AG09309 (cell line): ENCODE measurements at places on chromosomes 5 and 9.

- no peak for DNase-seq
Measured at GRCh38 chr9:35730486-35730854, 1.5 kb downstream of the TLN1 start.

DNA sequence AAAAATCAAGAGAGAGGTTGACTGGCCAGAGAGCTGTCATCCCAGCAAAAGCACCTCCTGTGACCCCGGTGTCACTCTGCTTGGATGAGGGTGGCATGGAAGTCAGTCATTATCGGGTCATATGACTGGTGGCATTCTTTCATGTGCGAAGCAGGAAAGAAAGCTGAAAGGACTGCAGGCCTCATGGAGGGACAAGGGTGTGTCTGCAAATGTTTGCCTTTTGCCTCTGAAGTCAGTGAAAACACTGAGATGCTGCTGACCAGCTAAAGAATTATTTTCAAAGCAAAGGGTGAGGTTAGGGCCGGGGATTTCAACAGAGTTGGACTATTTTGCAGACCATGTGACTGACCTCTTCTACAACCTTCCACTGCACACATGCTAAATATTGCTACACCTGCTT lies 298.3 kb downstream of the CSNK1G3 start:
- no peak for DNase-seq

- no peak for DNase-seq
Measured at GRCh38 chr5:163339148-163339547, 98.2 kb upstream of the CCNG1 start.

DNA sequence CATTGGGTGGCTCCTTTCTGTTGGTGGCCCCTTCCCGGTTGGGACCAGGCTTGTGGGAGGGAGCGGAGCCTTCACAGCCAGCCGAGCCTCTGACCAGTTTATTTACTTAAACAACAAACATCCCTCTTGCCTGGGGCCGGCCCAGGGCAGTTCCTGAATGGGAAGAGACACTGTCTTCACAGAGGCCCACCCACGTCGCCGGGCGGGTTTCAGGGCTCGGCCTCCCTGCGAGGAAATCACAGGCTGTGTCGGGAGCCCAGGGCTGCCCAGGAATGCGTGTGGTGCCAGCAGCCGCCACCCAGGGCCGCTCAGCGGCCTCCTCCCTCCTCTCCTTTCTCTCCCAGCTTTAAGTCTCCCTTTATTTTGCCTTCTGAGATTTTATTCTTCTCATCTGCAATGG lies 132.5 kb downstream of the HSD17B3 start:
- no peak for DNase-seq

GRCh38 chr5:21221616-21222015 lies 1233.6 kb upstream of the CDH18 start:
- DNase-seq, result no peak

DNA sequence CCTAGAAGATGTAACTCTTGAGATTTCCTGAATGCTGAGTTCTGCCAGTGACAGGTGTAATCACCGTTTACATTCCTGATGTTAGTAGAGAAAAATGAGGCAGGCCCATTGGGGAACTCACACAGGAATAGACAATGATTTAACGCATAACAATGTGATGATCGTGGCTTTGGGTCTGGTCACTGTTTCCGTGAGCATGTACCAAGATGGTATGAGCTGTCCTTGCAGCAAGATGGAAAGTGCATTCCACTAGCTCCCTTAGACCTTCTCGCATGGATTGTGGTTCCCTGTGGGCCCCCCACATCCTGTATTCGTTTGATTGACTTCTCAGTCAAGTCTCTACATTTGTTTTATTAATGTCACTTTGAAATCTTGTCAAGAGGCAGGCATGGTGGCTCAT lies 124.0 kb upstream of the DAP start:
- DNase-seq, result no peak

DNA sequence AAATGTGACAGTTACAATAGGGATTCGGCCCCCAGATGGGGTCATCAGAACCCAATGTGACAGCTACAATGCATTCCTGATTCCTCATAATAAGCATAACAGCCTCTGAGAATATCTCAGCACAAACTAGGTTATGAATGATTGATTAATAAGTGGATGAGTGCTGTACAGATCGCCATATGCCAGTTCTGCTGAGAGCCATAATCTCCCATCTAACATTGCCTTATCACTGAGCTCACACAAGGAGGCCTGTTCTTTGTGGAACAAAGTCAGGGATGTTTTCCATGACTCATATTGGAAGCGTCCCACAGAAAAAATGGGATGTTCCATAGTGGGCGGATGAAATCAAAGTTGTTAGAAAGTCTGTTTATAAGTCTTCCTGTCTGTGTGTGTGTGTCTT lies 89.6 kb downstream of the KIF4B start:
- no peak for DNase-seq

- no peak for DNase-seq
Measured at GRCh38 chr9:127207734-127208410, 56.7 kb upstream of the GARNL3 start.

DNA sequence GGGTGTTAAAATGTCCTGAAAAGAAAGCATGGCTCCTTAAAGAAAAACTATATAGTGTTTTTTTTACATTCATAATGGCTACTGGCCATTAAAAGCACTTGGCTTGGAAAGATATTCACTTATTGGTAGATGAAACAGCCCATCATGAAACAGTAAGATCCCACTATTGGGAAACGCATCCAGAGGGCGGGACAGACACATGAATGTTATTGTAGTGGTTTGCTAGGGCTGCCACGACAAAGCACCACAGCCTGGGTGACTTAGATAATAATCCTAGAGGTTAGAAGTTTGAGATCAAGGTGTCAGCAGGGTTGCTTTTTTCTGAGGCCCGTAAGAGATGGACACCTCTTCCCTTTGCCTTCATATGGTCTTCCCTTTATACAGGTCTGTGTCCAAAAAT lies 139.4 kb upstream of the ANKH start:
- no peak for DNase-seq

- DNase-seq, result no peak
Measured at GRCh38 chr9:131433302-131433854, 39.5 kb downstream of the PRRC2B start.

DNA sequence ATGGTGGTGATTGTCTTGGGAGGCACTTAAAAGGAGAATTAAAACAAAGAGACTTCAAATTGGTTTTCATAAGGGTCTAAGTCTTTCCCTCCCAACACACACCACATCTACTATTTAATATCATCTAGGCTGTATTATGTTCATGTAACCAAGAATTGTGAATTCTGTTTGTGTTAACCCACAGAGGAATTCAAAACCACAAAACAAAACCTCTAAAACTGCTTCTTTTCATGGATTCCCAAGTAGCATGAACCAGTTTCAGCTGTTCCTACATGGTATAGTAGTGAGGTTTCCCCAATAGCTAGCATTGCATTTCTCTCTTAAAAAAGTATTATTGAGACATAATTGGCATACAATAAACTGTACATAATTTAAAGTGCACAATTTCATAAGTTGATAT lies 283.8 kb downstream of the CD180 start:
- DNase-seq, result no peak

DNA sequence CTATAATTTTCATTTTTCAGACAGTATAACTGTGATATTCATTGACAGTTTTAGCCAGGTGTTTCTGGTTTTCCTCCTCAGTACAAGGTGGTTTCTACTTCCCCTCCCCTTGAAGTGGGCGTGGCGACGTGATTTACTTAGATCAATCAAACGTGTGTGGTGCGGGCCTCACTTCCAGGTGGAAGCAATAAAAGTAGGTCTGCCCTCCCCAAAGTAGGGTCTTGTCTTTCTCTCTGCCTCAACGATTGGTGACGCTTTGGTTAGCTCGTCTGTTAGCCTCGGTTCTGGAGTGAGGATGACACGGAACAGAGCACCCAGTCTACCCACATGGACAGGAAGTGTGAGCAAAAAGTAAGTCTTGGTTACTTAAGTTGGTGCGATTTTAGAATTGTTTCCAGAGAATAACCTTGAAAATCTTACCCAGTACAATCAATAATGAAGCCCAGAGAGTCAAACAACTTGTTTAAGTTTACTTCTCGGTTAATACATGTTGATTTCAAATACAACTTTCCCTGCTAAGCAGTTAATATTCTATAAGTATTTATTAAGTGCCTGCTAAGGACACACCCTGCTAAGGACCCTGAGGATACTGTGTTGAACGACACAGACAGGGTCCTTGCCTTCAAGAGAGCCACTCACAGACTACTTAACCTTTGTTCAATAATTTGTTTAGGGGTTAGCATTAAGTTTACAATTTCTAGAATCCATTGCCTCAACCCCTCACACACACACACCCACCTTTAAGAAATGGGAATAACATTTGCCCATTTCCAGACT lies 48.4 kb downstream of the COX7C start:
- DNase-seq, result no peak

- no peak for DNase-seq
Measured at GRCh38 chr5:3325972-3326840, 269.4 kb upstream of the IRX1 start.

GRCh38 chr9:18137815-18138214 lies 336.1 kb upstream of the ADAMTSL1 start:
- DNase-seq, result no peak

GRCh38 chr5:122668552-122668951 lies 106.3 kb upstream of the SNX2 start:
- DNase-seq, result no peak

- no peak for DNase-seq
Measured at GRCh38 chr5:135026645-135027265, 7.3 kb downstream of the PITX1 start.

GRCh38 chr9:36576866-36577265 lies 4.2 kb downstream of the MELK start:
- DNase-seq, result no peak

- no peak for DNase-seq
Measured at GRCh38 chr9:30120666-30121065, 2263.8 kb upstream of the ACO1 start.

- DNase-seq, result peak; percentile 86
Measured at GRCh38 chr5:126446498-126447224, 23.5 kb downstream of the GRAMD2B start.
